Activated T-helper 1 cell treated with anti-CD3 and anti-CD28 coated beads, Interleukin-2, amount 50 U/mL, for 16 hours (primary cell): ENCODE measurements at places on chromosomes 3 and 15.
A peak's percentile ranks its signal among the peaks of the same experiment; 100 is the strongest.

GRCh38 chr3:69370901-69371301 lies 15.0 kb downstream of the FRMD4B start:
- DNase-seq = no peak

DNA sequence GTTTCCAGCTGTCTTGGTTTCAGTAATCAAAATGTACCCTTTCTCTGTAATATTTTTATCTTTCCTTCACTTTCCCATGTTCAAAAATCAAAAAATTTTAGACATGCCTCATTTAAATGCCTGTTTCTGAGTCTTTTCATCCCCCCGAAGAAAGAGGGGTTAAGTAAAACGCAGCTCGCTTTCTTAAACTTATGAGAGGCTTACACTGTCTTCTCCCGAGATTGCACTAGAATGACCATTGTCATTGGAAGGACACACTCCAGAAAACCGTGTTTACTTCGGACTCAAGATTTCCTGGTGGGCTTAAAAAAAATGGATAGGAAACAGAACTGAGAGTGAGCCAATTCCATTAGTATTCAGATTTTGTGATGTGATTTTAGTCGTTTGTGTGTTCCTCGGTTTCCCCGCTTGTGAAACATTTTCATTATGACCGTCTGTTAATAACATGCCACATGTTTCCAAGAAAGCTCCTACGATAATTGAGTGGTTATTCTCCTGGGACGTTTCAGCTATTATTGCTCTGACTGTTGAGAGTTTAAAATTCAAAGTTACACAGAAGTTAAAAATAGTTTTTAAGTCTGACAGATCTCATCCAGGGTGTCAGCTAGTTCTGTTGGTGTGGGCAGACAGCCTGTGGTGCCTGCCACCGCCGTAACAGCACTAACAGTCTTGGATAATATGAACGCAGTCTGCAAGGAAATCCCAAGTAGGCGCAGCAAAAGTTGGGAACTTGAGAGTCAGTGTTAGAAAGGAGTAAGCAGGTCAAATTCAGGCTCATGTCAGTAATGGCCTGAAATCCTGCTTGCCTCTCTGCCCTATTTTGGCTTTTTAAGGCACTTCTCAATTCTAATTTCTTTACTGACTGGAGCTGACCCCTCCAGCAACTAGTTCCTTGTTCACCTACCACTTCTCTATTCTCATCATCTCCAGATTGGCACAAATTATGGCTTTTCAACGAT lies 1.5 kb downstream of the CRYBG3 start:
- DNase-seq = no peak

DNA sequence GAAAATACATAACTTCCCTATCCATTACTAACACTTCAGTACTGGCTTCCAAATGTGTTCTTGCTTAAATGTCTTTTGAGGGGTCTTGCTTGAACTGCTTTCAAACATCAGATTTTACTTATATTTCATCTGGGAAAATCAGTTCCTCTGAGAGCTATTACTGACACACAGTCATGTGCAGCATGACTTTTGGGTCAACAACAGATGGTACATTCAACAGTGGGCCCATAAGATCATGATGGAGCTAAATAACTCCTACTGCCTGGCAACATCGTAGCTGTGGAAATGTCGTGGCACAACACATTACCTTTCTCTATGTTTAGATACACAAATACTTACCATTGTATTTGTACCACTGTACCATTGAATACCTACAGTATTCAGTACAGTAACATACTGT lies 43.8 kb downstream of the WWTR1 start:
- DNase-seq = no peak

- no peak for DNase-seq
These were observed 52.7 kb downstream of the NFKBIZ start for GRCh38 chr3:101902041-101902440.

- DNase-seq = no peak
These were observed 227.8 kb upstream of the CTNNB1 start for GRCh38 chr3:40971191-40972168.

DNA sequence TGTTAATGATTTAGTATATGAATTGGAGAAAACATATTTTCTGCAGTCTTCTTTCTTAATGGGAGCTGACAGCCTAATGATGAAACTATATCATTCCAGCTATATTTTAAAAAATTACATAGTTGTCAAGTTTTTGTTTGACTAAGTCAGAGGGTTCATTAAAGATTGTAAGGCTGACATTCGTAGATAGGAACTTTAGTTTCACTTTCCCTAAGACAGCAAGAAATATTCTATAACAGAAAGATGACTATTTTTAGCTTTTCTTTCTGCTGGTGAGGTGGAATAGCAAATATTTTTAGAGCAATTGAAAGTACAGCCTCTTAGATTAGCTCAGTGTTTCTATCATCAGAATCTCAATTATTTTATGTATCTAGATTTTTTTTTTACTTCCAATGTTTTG lies 60.2 kb downstream of the PIAS1 start:
- no peak for DNase-seq

DNA sequence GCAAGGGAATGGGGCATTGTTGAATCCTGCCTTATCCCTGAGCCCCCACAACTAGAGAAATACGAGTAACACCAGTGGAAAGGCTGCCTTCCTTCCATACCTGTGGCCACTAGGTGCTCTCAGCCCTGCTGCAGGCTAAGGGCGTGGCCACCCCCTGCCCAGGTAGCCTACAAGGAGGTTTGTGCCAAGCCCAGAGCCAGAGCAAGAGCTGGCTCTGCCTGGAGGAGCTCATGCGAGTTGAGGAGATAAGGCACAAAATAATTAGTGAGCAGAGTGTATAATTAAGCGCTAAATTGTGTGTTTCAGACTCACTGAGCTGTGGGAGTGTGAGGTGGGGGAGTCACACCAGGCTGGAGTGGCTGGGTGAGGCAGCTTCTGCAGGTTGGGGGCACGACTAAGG lies 49.2 kb downstream of the TPRA1 start:
- no peak for DNase-seq

DNA sequence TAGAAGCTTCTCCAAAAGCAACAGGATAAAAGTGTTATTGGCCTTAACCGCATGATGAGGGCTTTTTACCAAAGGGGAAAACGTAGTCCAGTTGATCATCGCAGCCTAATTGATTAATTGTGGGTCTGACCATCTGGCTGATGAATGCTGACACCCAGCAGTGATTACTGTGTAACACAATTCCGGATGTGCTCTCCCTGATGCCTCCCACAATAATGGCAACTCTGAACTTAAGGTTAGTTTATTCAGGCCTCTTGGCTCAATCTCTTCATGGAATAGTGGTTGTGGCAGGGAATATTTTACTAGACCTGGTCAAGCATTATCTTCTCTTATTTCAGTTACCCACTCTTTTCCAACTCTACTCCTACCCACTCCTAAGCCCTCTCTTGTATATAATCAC lies 332.9 kb downstream of the TIGIT start:
- no peak for DNase-seq

GRCh38 chr3:64440498-64440897 lies 215.2 kb upstream of the PRICKLE2 start:
- no peak for DNase-seq

DNA sequence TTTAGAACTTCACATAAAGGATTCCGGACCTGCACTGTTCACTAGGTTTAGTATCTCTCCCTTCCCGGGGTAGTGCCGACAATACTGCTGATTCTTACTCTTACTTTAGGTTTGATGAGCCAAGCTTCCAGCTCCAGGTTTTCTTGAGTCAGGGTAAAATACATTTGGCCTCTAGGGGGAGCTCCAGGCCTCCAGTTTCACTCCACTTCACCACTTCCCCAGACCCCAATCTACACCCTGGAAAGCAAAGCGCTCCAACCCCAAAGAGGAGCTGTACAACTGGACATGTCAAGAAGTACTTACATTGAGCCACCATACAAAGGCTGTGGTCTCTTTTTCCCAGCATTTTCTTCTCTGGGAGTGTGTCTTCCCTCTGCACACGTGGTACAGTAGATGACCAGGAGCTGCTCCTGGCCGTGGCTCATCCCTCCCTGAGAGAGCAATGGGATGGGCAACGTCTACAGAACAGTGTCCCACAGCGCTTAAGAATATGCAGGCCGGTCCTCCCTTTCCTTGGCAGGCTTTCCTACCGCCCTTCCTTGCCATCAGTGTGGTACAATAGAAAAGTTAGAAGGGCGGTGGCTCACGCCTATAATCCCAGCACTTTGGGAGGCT lies 93.9 kb upstream of the CCDC80 start:
- DNase-seq = peak; percentile 36

- DNase-seq = no peak
These were observed 25.3 kb upstream of the AGBL1 start for GRCh38 chr15:86054338-86054737.
